ENCODE measurements at places on chromosomes 3 and 15. TPM values are rescaled to one million over a fixed set of nuclear protein-coding genes. Genes with fewer than 3 reads are reported as not detected.

Gene FAM107A
- total RNA-seq = 14.1 TPM

Gene MAGEL2
- total RNA-seq = 0.80 TPM

DNA sequence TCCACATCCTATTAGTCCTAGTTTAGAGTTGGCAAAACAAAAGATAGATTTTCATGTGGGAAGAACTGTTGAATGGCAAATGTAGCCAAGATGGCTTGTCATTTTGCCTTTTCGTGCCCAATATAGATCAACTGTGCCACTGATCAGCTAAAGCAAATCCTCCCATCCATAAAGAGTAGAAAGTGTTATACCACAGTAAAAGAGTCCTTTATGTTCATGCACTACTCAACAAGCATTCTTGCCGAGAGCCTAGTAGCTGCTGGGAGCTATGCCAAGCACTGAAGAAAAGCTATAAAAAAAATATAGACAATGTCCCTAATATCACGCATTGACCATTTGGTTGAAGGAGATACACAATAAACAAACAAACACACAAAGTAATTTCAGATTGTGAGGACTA is 225.2 kb downstream of the KCNMB2 start:
- DNase-seq = no peak

DNA sequence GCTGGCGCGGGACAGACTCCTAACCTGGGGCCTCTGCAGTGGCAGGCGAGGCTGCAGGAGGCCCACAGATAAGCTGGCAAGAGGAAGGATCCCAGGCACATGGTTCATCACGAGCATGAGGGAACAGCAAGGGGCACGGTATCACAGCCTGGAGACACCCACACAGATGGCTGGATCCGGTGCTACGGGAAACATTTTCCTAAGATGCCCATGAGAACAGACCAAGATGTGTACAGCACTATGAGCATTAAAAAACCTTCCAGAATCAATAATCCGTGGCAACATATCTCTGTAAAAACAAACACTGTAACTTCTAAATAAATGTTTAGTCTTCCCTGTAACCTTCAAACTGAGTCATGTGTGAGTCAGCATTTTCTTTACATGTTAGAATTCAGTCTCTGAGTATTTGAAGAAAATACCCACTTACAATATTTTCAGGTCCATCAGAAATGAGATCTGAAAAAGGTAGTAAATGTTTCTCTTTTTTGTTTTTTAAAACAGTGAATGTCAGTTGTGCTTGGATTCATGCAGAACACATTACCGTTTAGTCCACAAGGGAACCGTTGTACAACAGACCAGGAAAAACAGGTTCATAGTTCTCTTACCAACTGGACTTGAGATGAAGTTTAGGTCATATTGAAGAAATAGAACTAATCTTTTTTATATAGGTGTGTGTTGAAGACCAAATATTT is 75.9 kb downstream of the BOC start:
- DNase-seq = no peak

GRCh38 chr3:134018406-134018805 is 11.3 kb downstream of the SLCO2A1 start:
- DNase-seq = no peak

Gene ZPLD1
- not detected for total RNA-seq

Gene RASA2
- 25.6 TPM for total RNA-seq

DNA sequence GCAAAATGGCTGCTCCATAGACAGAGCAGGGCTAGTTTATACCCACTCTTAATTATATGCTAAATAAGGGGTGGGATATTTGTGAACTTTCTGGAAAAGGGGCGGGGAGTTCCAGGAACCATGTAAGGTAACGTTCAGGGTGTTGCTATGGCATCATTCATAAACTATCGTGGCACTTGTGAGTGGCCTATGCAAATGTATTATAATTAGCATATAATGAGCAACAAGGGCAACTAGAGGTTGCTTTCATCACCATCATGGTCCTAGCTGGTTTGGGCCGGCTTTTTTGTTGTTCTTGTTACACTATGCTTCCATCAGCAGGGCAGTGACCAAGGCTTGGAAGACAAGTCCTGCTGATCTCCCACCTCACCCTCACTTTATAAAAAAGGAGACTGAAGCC is 43.2 kb upstream of the FGD5 start:
- no peak for DNase-seq

GRCh38 chr3:43106293-43106628 is 382 bp upstream of the POMGNT2 start:
- DNase-seq = no peak

Gene LYZL4
- not detected for total RNA-seq

Gene MCF2L2
- total RNA-seq = 2.2 TPM

DNA sequence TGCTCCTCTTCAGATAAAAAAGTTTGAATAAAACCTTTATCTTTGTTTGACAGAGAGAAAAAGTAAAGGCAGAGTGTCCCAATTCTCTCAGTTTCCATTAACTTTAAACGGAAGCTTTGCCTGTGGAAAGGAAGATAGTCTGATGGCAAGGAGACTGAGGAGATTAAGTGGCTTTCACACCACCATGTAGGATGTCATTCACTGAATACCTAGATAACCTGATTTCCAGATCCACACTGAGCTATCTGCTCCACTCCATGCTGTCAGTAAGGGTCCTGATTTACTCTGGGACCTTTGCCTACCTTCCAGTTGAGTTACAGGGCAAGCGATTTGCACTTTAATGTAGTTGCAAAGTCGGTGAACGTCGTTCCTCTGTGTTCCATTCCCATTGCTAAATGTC is 233.4 kb upstream of the TBL1XR1 start:
- DNase-seq = no peak

DNA sequence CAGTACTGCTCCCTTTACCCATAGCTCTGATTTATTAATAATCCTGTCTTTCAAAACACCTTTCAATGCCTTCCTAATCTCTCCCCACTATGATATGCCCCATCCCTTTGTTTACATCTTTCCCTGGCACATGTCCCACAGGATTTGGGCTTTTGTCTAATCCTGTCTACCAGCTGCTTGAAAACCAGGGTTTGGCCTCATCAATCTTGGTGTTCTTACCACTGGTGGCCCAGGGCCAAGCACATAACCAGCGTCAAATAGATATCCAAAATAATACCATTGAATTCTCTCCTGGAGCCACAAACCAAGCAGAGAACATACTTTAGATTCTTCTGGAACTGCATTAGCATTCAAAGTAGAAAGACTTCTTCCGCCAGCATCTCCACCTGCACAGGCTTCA is 104.8 kb upstream of the PPP2R3A start:
- DNase-seq = no peak

Gene ZCWPW2
- total RNA-seq = 0.41 TPM

Gene PLSCR2
- 1.3 TPM for total RNA-seq

DNA sequence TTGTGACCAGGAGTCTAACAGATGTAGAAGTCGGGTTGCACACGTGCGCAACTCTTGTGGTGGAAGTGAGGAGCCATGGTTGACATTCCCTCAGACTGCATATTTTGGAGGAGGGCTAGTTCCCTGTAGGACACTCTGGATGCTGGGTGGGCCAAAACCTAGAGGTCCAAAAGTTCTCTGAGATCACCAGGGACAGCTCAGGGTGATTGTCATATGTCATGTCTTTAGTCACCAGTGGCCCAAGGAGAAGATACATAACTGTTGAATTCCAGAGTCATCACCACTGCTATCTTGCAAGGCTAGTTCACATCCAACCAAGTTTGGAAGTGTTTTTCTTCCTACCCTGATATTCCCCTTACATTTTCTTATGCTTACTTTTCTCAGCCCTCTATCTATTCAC is 95.2 kb upstream of the C3orf80 start:
- DNase-seq = no peak

Gene LRTM1
- total RNA-seq = not detected

DNA sequence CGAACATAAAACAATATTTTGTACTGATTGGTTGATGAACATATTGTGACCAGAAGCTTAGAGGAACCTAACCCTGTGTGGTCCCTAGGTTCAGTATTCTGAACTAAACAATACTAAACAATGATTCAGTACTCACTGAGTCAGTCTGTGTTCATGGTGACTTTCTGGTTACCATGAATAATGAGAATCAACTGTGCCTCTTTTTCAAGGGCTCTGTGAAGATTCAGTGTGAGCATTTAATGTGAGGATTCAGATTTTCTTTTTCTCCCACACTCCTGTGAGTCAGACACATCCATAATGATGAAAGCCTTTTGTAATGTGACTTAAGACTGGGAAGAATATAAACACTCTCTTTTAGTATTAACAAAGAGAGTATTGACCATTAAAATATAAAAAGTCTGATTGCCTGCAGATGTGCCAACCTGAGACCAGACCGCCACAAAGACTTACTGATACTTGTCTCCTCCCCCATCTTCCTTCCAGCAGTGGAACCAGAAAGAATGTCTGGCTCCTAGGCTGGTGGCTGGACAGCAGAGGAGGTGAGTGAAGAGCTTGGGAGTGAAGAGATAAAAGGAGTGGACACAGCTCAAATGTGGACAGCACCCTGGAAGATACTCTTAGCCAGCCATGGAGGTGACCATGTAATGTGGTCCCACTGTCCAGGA is 17.6 kb upstream of the ACTL6A start:
- DNase-seq = no peak

DNA sequence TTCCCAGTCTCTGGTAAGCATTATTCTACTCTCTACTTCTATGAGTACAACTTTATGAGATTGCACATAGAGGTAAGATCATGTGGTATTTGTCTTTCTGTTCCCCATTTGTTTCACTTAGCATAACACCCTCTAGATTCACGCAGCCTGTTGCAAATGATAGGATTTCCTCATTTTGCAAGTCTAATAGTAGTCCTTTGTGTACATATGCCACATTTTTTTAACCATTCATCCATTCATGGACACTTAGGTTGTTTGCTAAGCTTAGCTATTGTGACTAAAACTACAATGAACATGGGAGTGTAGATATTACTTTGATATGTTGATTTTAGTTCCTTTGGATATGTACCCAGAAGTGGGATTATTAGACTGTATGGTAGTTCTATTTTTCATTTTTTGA is 717.9 kb upstream of the ALCAM start:
- DNase-seq = no peak

- DNase-seq = peak; percentile 16
Observed at GRCh38 chr15:98983334-98983733, 24.3 kb downstream of the PGPEP1L start.

- peak; percentile 12 for DNase-seq
Observed at GRCh38 chr15:73851689-73852088, 21.7 kb upstream of the TBC1D21 start.

GRCh38 chr3:171372694-171373093 is 87.5 kb downstream of the TNIK start:
- DNase-seq = no peak

GRCh38 chr3:70096376-70097066 is 97.0 kb downstream of the SAMMSON start:
- DNase-seq = no peak

GRCh38 chr3:41863024-41863423 is 98.9 kb downstream of the ULK4 start:
- DNase-seq = no peak

GRCh38 chr3:63478990-63479660 is 173.3 kb upstream of the SNTN start:
- no peak for DNase-seq

DNA sequence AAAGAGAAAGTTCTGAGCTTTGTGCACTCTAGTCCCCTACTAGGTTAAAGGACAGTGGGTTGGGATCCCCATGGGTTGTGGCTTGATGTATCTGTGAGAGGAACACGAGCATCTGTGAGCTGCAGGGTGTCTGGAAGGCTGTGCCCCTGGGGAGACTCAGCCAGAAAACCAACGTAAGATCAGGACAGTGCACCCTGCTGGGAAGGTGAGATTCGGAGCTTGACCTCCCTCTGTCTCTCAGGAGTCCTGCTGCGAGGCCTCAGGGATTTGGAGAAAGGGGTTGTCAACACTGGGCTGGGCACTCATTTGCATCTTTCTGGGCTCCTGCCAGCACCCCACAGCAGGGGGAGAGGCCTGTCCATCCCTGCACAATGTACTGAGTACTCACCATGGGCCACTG is 15.2 kb downstream of the ANKRD63 start:
- no peak for DNase-seq
